ENCODE measurements at places on chromosomes 6 and 20. TPM values are rescaled to one million over a fixed set of nuclear protein-coding genes. Genes with fewer than 3 reads are reported as not detected.

- H3K36me3 ChIP-seq: no peaks in the 10 kb centered on the region
- no peak overlapping the region for H3K27ac ChIP-seq
- no peak for DNase-seq
- no peak overlapping the region for H3K4me3 ChIP-seq
- peaks cover 30% of the 10 kb centered on the region for H3K4me1 ChIP-seq
- H3K27me3 ChIP-seq: no peaks in the 10 kb centered on the region
Measured at GRCh38 chr20:20740541-20740940, 28.1 kb upstream of the RALGAPA2 start.

- H3K27ac ChIP-seq: no peak overlapping the region
- H3K4me1 ChIP-seq: no peaks in the 10 kb centered on the region
- no peak overlapping the region for H3K4me3 ChIP-seq
- no peak for DNase-seq
- no peaks in the 10 kb centered on the region for H3K36me3 ChIP-seq
Measured at GRCh38 chr6:22399693-22400092, 102.9 kb upstream of the PRL start.

GRCh38 chr6:75381877-75382633 lies 97.5 kb upstream of the TMEM30A start:
- DNase-seq: no peak
- no peaks in the 10 kb centered on the region for H3K4me1 ChIP-seq
- H3K36me3 ChIP-seq: no peaks in the 10 kb centered on the region
- no peak overlapping the region for H3K27ac ChIP-seq

DNA sequence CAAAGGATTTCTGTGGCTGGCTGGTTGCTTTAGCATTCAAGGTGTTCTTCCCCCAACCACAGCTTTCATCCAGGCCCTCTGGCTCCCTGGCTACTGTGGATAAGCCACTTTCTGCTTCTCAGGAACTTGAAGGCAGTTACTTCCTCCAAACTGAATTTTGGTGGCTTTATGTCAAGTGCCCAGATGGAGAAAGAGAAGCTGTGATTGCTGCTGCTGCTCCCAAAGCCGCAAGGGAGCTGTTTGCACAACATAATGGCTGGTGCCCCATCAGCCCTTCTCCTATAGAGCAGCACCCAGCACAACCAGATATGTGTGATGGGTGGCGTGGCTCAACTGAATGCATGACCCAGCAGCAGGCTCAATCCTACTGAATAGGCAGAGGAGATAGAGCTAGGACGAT lies 465.2 kb downstream of the MAFB start:
- no peak overlapping the region for H3K27ac ChIP-seq
- no peaks in the 10 kb centered on the region for H3K36me3 ChIP-seq
- DNase-seq: no peak

GRCh38 chr20:63033794-63034709 lies 27.3 kb upstream of the BHLHE23 start:
- H3K4me3 ChIP-seq: no peak overlapping the region
- H3K27me3 ChIP-seq: peaks cover 98% of the 10 kb centered on the region
- H3K36me3 ChIP-seq: no peaks in the 10 kb centered on the region
- H3K27ac ChIP-seq: no peak overlapping the region
- peaks cover 6% of the 10 kb centered on the region for H3K4me1 ChIP-seq

GRCh38 chr6:148999929-149000468 lies 253.2 kb downstream of the UST start:
- H3K4me1 ChIP-seq: peaks cover 7% of the 10 kb centered on the region
- no peak overlapping the region for H3K4me3 ChIP-seq
- no peak overlapping the region for H3K27ac ChIP-seq
- no peak for DNase-seq

GRCh38 chr6:45625191-45625664 lies 247.5 kb upstream of the SUPT3H start:
- H3K27ac ChIP-seq: no peak overlapping the region
- H3K27me3 ChIP-seq: no peaks in the 10 kb centered on the region
- no peaks in the 10 kb centered on the region for H3K4me1 ChIP-seq
- no peak overlapping the region for H3K4me3 ChIP-seq

Gene CSNK2B
- total RNA-seq: 399 TPM

Gene WFDC10B
- total RNA-seq: not detected

Gene C2
- total RNA-seq: 2.6 TPM

Gene VIP
- not detected for total RNA-seq

Gene TCP11
- not detected for total RNA-seq

Measured in suprapubic skin (tissue), 4 donors.